ENCODE measurements at places on chromosomes 13 and 19.

DNA sequence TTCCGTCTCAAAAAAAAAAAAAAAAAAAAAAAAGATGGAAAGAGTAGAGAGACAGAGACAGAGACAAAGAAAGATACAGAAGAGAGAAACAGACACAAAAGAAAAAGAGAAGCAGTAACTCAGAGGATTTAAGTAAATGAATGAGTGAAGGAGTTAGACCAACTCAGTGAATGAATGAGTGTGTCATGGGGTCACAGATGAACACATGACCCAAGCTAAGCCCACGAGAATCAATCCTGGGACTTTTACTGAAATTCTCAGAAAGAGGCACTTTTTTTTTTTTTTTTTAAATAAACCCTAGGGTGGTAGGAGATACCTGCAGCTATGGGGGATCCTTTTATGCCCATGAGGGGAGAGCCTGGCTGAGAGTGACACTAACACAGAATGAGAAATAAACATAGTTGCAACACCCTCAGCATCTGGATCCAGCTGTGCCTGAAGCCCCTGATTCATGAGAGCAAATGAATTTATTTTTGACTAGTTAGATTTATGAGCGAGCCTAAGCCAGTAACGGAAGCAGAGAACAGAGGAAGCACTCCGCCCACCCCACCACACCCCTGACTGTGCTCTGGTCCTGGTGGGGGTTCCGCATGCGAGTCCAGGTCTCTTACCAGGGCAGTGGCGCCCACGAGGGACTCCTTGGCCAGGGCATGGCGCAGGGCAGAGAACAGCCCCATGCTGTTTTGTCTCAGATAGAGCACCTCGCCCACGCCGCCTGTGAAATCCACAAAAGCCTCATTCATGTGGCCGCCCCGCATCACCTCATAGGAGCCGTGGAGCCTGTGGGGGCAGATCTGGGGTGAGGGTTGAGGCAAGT lies 4.6 kb downstream of the CAPN12 start:
- no peak for DNase-seq

DNA sequence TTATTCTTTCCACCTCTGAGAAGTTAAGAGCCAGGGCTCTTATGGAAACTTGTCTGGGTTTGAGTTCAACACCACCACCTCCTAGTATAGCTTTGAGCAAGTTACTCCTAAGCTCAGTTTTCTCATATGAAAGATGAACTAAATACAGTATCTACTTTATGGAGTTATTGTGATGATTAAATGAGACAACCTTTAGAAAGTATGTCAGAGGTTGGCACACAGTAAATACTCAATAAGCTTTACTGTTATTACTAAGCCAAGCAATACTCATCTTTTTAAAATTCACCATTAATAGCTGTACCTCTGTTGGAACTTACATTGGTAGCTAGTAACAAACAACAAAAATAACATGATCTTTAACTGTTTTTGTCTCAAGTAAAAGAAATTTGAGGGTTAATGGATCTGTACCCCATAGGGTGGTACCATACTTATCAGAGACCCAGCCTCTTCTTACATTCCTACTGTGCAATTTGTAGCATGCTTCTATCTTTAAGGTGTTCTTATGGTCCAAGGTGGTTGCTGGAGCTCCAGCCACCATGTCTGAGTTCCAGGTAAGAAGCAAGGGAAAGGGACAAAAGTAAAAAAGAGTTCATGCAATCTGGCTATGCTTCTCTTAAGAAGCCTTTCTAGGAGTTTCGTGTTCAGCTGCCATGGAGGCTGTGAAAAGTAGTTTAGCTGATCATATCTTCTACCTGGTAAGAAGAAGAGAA lies 24.1 kb upstream of the NDFIP2 start:
- no peak for DNase-seq

- DNase-seq: no peak
These were observed 10.9 kb downstream of the ACP4 start for GRCh38 chr19:50801107-50801506.

DNA sequence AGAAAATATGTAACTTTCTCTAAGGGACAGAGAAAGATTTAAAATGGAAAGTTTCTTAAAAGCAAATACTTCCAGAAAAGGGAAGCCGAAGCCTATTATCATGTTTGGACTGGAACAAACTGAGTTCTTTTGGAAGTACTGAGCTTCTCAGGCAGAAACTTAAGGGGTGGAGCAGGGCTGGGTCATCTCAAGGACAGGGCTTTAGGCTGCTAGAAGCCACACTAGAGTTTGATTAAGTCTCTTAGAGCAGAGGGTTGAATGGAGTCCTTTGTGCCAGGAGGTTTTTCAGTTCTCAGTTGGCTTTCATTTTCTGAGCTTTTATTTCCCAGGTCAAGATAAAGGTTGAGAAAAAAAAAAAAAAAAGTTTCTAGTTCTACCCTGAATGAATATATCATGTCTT lies 432.7 kb downstream of the SLITRK5 start:
- no peak for DNase-seq

- DNase-seq: no peak
These were observed 81.4 kb upstream of the MEDAG start for GRCh38 chr13:30824651-30825050.

DNA sequence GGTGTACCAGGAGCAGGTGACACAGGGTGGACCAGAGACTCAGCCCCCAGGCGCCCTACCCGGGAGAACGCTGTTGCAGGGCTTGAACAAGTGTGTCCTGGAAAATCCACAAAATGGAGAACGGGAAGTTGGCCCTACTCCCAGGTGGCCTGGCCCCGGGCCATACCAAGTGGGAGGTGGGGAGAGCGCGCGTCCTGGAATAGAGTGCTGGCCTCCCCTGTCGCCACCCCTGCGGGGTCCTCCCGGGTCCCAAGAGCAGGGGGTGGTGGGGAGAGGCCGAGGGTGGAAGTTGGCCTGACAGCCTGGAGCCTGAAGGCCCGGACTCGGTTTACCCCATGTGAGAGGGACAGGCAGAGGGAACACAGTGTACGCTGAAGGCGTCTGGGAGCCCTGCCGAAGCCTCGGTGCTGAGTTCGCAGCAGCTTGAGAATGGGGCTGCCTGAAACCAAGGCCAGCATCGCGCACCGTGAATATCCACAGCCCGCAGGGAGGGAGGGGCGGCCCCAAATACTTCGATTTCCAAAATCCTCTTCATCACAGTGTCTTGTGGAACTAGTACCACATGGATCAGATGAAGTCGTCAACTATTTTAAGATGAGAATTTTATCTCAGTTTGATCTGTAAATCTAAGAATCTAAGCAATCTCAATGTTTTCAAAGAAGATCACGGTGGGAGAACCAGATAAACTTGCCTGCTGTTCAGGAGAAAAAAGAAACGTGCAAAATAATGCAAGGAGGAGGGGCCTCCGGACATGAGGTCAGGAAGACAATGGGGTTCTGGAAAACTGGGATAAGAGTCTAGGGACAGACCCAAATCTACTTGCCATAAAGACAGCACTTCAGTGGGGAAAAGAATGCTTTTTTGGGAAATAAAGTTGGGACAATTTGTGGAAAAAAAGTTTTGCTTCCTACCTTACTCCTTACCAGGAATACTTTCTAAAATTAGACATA lies 10.4 kb upstream of the KLF16 start:
- DNase-seq: no peak

GRCh38 chr13:73230716-73231115 lies 171.9 kb downstream of the KLF5 start:
- DNase-seq: peak; percentile 22

DNA sequence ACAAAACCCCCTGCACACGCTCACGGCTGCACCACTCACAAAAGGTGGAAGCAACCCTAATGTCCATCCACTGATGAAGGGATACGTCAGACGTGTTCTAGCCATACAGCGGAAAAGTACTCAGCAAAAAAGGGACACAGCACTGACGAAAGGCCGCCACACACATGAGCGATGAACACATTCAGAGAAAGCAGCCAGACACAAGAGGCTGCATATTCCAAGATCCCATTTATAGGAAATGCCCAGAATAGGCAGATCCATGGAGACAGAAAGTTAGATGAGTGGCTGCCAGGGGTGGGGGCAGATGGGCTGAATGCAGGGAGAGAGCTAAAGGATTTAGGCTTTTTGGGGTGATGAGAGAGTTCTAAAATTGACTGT lies 3.7 kb downstream of the POLD1 start:
- no peak for DNase-seq

- DNase-seq: no peak
These were observed 182.7 kb upstream of the CSNK1A1L start for GRCh38 chr13:37288057-37288720.

DNA sequence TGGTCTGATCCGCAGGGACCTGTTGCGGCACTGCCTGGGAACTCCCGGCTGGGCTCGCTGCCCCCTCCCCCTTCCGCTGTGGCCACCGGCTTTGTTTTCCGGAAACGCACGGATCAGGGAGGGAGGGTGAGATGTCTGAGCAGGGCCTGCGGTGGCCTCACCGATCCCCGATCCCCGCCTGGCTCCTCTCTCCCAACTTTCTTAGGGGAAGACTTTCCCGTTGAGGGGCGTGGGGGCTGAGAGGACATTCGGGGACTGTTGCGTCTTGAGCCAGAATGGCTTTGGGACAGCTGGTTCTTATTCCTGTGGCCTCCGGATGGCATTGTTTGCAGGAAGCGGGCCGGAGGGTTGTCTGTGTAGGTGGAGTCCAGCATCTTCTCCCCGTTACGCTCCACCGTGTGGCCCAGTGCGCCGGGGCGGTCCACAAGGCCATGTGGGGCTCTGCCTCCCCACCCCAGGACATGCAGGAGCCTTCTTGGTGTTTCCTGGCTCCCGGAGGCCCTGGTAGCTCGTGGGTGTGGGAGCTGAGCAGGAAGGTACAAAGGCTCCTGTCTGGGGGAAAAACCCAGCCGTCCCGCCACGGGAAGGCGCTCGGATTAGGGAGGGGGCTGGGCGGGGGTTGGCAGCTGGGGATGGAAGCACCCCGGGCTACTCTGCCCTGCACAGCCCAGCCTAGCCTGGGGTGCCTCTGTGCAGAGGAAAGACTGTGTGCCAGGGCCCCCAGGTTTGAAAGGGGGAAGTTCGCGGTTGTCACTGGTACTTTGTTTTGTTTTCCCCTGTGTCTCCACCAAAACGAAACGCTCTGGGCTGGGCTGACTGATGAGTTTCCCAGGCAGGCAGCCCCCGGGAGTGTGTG lies 1.3 kb downstream of the CSNK1G2 start:
- DNase-seq: peak; percentile 51

- DNase-seq: no peak
These were observed 848 bp upstream of the PLIN4 start for GRCh38 chr19:4519172-4519496.

DNA sequence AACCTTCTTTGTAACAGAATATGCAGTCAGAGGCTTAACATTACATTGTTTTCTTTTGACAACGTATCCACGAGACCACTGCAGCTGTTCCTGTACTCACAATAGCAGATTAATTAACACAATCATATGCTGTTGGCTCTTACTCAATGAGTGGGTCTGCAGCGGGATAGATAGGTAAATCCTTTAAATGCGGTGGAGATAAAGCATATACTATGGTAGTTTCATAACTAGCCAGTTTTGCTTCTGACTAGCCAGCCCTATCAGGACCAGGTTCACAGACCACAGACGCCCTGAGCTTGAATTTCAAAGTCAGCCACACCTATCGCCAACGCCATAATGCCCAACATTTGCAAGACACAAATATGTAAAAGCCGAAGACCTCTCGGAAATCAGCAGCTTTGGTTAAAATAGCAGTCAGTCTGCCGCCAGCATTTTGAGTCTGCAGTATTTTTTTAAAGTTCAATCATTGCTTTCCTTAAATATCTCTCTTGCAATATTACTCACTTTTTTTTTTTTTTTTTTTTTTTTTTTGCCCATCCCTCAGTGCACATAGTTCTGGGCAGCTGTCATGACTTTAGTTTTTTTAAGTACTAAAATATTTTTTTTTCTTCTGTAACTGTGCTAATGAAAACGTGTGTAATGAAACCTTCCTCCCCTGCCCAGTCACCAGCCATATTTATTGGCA lies 120.5 kb downstream of the ZNF536 start:
- DNase-seq: no peak

- DNase-seq: no peak
These were observed 1.4 kb upstream of the SBSN start for GRCh38 chr19:35529241-35530218.

DNA sequence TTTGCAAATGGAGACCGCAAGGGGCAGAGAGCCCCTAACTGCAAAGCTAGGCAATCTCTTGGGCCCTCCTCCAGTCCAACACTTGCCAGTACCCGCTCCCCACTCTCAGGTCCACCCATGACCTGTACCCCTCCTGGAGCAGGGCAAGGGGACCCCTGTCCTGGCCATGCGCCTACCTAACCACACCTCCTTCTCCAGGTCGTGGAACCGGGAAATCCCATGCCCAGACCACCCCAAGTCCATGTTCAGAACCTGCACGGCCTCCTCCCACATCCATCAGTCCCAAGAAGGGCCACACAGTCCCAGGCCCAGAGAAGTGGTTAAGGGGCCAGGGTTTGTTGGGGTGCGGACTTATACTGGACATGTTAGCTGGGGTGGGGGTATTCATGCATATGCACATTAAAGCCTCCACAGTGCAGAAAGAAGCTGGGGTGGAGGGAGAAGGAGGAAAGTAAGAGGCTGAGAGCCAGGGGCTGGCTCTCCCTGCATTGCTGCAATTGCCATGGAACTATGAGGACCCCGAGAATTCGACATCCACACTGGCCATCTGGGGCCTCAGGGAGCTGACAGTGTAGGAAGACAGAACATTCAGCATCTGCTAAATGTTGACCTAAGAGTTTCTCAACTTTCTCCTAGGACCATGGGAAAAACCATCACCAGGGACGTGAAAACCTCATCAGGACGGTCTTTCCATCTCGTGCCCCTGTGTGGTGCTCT lies 39.0 kb downstream of the HSPH1 start:
- no peak for DNase-seq

- no peak for DNase-seq
These were observed 20.7 kb downstream of the CEBPG start for GRCh38 chr19:33394006-33394722.

DNA sequence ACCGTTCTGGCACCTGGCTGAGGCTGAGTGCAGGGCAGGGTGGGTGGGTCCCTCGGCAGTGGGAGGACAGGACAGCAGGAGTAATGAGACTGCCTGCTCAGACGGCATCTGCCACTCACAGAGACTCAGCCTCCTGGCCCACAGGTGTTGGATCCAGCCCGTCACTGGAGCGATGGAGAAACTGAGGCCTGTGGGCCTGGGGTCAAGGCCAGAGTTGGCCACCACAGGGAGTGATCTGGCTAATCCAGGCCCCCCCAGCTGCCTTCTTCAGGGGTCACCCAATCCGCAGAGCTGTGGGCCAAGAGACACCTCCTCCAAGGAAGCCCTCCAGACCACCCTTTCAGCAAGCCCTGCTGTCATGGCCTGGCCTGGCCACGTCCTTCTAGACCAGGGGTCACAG lies 103.7 kb upstream of the VSTM2B start:
- DNase-seq: no peak

GRCh38 chr13:40228496-40228895 lies 437.9 kb downstream of the FOXO1 start:
- no peak for DNase-seq

DNA sequence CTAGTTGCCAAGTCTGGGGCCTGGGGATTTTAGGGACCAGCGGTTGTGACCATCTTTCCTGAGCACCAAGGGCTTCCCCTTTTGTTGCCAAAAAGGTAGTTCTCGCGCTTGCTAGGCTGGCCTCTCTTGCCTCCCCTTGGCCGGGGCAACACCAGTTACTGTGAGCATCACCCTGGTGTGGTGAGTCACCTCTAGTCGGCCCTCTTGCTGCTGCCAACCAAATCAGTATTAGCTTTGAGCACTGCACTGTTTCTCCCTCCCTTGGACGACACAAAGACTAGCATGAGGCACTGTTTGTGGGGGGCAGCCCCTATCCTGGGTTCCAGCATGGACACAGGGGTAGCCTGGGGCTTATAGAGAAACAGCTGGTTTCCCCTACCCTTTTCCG lies 6.9 kb downstream of the SYDE1 start:
- no peak for DNase-seq
